Small intestine (tissue), 16 donors: ENCODE measurements at places on chromosomes 1 and 21. TPM values are rescaled to one million over a fixed set of nuclear protein-coding genes. Genes with fewer than 3 reads are reported as not detected.

DNA sequence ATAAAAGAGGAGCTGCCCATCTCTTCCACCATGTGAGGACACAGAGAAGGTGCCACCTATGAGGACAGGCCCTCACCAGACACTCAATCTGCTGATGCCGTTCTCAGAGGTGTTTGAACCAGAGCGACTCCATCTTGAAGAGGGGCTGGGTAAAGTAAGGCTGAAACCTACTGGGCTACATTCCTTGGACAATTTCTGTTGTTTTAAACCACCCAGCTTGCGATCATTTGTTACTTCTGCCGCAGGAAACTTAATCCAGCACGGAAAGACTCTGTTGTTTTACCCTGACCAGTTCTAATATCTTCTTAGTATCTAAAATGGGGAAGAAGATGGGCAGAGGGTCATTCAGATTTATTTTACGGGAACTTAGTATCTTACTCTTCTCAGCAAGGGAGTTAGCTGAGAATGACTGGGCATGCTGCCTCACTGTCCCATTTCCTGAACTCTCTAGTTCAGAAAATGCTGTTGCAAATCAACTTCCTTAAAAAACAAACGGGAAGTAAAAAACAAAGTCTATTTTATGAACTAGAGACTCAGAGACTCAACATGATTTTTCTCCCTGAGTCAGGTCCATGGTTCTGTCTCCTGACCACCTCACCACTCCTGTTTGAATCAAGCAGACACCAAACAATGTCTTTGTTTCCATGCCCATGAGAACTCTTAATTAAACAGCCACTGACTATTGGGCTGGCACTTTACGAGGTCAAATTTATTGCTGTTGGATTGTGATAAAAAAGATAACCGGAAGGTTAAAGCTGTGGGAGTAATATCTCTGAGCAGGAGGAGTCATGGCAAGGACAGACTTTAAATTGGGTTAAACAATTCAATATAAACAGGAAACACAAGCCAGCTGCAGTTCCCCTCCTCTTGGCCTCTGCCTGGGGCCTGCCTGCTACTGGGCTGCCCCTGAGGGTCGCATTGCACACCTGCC is 23.8 kb upstream of the IFNAR1 start:
- H3K36me3 ChIP-seq: peaks cover 13% of the 10 kb centered on the region
- no peak overlapping the region for H3K27ac ChIP-seq
- DNase-seq: peak; percentile 59
- peaks cover 17% of the 10 kb centered on the region for H3K4me1 ChIP-seq
- H3K4me3 ChIP-seq: no peak overlapping the region

The DIRAS3 gene
- polyA plus RNA-seq: 1.8 TPM

The GPR37L1 gene
- polyA plus RNA-seq: 0.10 TPM

GRCh38 chr1:168079761-168080160 is 57.0 kb downstream of the GPR161 start:
- no peak overlapping the region for H3K27ac ChIP-seq
- H3K27me3 ChIP-seq: no peaks in the 10 kb centered on the region
- no peaks in the 10 kb centered on the region for H3K36me3 ChIP-seq
- H3K4me3 ChIP-seq: no peak overlapping the region

GRCh38 chr1:228347181-228347580 is 59.5 kb downstream of the TRIM11 start:
- no peak overlapping the region for H3K27ac ChIP-seq
- peaks cover 12% of the 10 kb centered on the region for H3K4me1 ChIP-seq
- H3K27me3 ChIP-seq: no peaks in the 10 kb centered on the region
- DNase-seq: no peak
- H3K36me3 ChIP-seq: peaks cover 28% of the 10 kb centered on the region
- H3K4me3 ChIP-seq: no peak overlapping the region

The LRRC38 gene
- polyA plus RNA-seq: not detected

GRCh38 chr1:44832056-44832705 is 10.9 kb downstream of the PTCH2 start:
- peaks cover 34% of the 10 kb centered on the region for H3K36me3 ChIP-seq
- DNase-seq: no peak
- peaks cover 25% of the 10 kb centered on the region for H3K4me1 ChIP-seq
- H3K4me3 ChIP-seq: no peak overlapping the region
- no peaks in the 10 kb centered on the region for H3K27me3 ChIP-seq

The SEMA6C gene
- polyA plus RNA-seq: 140 TPM

DNA sequence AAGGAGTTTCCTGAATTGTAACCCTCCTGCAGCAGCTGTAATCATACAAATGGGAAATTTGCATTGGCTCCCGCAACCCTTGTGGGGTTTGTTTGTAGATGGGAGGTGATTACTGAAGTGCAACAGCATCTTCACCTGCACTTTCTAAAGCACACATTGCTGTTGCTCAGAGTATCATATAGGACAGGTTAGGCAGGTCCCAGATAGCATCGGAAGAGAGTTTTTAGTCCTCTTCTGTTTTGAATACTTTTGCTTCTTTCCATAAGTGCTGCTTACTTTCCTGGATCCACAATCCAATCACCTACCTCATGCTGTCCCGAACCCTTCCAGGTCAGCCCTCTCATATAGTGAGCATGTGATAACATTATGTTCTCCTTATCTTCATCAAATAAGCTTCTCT is 300.4 kb downstream of the PTPRC start:
- DNase-seq: no peak
- no peaks in the 10 kb centered on the region for H3K4me1 ChIP-seq
- no peaks in the 10 kb centered on the region for H3K36me3 ChIP-seq
- H3K27me3 ChIP-seq: no peaks in the 10 kb centered on the region

The KDM1A gene
- 79.6 TPM for polyA plus RNA-seq

The FMO5 gene
- 15.3 TPM for polyA plus RNA-seq

The ERICH3 gene
- polyA plus RNA-seq: not detected

The YBX1 gene
- polyA plus RNA-seq: 779 TPM

The THEM5 gene
- polyA plus RNA-seq: not detected

DNA sequence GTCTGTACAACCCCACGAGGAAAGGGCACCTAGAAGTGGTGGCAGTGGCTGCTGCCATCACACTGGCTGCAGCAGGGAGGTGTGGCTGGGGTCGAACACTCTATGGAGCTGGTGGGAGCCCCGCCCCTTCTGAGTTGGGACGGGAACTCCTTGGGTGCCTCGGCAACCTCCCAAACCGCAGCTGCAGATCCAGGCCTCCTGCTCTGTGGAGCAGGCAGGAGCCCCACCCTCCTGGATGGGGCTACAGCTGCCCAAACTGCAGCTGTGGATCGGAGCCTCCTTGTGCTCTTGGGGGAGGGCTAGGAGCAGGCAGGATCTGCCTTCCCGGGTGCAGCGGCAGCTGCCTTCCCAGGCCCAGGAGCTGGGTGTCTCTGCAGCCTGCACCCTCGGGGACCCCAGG is 38.9 kb upstream of the TARDBP start:
- H3K4me1 ChIP-seq: no peaks in the 10 kb centered on the region
- no peaks in the 10 kb centered on the region for H3K27me3 ChIP-seq
- no peaks in the 10 kb centered on the region for H3K36me3 ChIP-seq
- H3K27ac ChIP-seq: no peak overlapping the region
- no peak for DNase-seq

DNA sequence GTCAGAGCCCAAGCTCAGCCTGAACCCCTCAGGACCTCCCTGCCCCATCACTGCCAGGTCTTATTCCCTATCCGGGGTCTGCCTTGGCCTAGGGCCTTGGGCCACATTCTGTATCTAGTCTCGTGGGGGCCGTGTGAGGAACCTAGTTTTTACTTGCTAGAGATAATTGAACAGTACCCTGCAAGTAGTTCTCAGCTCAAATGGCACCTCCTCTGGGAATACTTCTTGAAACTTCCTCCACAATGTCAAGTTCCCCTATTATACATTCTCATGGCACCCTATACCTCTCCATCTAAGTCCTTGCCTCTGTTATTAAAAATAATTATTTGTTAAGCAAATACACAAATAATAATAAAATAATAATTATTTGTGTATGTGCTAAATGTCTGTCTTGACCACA is 32.9 kb upstream of the CSF1 start:
- H3K27me3 ChIP-seq: no peaks in the 10 kb centered on the region
- H3K36me3 ChIP-seq: no peaks in the 10 kb centered on the region
- H3K4me3 ChIP-seq: no peak overlapping the region
- DNase-seq: no peak
- H3K4me1 ChIP-seq: no peaks in the 10 kb centered on the region
- H3K27ac ChIP-seq: peak overlapping the region; percentile 80
